ENCODE measurements at places on chromosomes 6 and 20. TPM values are rescaled to one million over a fixed set of nuclear protein-coding genes. Genes with fewer than 3 reads are reported as not detected.
A peak's percentile ranks its signal among the peaks of the same experiment; 100 is the strongest.

DNA sequence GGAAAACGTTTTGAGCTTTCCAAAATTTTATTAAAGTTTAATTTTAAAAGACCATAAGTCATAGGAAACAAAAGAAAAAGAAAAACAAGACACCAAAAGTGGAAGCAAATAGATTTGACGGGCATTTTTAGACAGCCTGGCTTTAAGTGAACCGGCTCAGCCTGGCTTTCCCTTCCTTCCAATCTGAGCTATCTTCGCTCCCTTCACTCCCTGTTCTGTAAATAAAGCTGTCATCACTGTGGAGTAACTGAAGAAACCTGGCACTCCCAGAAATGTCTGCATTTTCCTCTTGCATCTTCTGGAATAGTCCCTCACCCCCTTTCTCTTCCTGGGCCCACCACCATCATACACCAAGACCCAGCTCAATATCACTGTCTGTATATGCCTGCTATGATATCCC, 131.9 kb downstream of the IMPG1 start:
- no peak for DNase-seq

GRCh38 chr6:118683881-118684872, 32.8 kb upstream of the CEP85L start:
- no peak for DNase-seq

Gene SLC22A2
- not detected for total RNA-seq

DNA sequence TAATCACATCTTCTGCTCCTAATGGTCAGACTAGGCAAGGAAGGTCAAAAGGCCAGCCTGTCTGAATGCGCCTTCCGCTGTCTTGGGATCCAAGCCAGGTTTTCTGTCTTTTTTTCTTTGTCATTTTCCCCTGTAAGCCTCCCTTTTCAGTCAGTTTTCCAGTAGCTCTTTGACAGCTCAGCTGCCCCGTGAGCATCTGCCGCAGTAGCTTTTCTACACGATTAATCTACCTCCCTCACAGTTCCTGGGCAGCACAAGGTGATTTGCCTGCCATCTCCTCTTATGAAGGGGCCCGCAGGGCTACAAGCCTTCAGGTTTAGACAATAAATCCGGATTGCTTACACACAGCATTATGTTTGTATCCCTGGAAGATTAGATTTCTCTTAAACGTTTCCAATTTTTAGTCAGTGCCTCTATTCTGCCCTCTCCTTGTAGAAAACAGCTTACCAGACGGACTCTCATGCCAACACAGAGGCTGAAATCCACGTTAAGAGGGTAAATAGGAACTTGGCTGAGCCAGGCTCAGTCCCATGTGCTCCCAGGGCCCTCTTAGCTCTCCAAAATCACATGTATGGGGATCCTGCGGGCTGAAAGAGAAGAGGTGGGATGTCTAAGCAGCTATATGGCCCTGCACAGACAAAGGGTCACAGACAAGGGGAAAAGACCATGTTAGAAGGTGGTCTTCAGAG, 77.2 kb downstream of the LY86 start:
- no peak for DNase-seq

GRCh38 chr6:132179955-132180354, 221.3 kb downstream of the MOXD1 start:
- DNase-seq = no peak

DNA sequence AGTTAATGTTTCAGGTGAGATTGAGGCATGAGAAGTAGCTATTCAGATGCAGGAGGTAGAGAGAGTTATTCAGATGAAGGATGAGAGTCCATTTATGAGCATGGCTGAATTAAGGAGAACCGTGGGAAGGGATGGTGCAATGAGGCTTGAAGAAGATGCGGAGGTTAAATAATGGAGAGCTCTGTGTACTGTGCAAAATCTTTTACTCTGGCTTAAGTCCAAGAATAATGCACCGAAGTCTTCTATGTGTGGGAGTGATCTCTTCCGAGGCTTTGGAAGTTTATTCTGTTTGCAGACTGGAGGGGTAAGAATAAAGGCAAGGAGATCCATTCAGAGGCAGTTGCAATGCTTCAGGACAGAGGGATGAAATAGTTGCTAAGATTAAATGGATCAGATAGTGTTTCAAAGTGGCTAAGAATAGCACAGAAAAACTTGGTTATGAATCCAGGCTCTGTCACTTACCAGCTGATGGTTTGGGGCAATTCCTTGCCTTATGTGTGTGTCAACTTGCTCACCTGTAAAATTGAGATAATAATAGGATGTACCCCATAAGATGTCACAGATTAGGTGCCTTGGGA, 467.1 kb downstream of the HDGFL1 start:
- DNase-seq = no peak

Gene PROKR2
- total RNA-seq = not detected

Gene MAP3K7
- 27.8 TPM for total RNA-seq

GRCh38 chr6:156970595-156971112, 193.5 kb downstream of the ARID1B start:
- no peak for DNase-seq

DNA sequence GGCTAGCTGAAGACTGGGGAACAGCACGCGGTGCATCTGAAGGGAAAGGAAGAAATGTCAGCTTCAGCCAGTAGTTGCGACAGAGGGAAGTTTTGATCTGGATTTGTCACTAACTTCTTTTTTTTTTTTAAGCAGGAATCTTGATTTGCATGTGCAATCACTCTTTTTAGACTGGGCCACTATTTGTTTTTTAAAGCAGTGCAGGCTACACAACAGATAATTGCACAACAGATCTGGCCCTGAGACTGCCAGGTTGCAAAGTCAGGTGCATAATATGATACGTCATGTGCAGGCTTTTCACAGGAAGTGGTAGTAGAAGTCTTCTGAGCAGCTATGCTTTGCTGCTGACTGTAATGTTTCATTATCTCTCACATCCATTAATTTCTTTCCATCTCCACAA, 13.5 kb downstream of the PFDN4 start:
- no peak for DNase-seq

Gene PNPLA1
- 0.19 TPM for total RNA-seq

Gene ATG5
- 33.3 TPM for total RNA-seq

GRCh38 chr6:169095153-169095552, 158.5 kb downstream of the THBS2 start:
- no peak for DNase-seq

DNA sequence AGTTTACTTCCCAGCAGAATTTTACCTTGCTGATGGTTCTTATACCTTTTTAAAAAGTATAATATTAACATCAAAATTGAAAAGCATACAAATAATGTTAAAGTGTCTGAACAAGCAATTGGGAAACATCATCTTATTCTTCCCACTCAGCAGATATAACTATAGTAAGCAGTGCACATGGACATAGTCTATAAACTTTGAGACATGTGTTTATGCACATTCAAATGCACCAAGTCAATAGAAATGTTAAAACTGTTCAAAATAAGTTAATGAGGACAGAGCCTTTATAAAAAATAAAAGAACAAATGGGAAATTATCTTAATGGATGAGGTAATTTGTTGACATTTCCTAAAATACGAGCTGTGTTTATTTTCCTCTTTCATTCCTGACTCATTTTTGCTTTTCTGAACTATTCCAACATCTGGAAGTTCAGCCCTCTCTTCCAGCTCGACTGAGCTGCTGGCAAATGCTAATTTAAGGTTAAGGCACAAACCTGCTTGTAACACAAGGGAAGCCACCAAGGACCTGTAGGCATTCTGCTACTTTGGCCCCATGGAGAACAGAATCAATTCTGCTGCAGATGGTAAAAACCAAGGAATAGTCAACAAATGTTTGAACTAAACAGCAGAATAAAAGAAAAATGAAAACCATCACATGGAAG, 110.3 kb upstream of the MAP3K4 start:
- no peak for DNase-seq

- DNase-seq = no peak
Observed at GRCh38 chr6:138716013-138716412, 57.6 kb upstream of the CCDC28A start.

DNA sequence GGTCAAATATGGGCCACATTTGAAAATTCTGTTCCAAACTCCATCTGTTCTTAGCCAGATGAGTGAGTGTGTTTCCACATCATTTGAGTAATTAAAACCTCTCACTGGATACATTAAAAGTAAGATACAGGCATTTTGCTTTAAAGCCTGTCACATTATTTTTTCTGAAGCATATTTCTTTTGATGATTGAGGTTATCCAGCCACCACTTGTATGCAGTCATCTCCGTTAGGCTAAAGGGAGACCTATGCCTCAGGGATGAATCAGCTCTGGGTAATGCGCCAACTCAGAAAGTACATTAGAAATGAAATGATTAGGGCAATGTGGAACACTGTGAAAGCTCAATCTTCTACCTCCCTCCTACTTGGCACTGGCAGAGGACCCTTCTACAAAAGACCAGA, 90.7 kb downstream of the SNAP25 start:
- DNase-seq = peak; percentile 21

- DNase-seq = no peak
Observed at GRCh38 chr6:25150031-25150430, 129.1 kb upstream of the CARMIL1 start.

Measured in Calu3 (cell line).